ENCODE measurements at places on chromosomes 2 and 18.

DNA sequence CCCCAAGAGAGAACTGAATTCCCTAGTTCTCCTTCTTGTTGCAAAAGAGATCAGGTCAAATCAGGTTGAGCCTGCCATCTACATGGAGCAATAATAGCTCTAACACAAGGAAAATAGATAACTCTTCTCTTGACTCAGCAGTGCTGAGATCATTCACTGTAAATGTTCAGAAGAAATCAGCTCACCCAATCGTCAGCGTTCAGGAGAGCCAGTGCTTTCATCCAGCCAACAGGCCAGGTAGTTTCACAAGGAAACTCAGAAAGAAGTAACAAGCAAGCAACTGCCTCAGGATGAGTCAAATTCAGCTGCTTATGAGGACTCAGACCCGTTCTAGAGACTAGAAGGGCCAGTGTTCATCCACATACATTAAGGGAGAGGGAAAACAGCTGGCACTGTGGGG is 5.9 kb downstream of the LMAN2L start:
- no peak for DNase-seq

- DNase-seq = no peak
These were observed 9.0 kb downstream of the CNOT9 start for GRCh38 chr2:218577482-218578220.

DNA sequence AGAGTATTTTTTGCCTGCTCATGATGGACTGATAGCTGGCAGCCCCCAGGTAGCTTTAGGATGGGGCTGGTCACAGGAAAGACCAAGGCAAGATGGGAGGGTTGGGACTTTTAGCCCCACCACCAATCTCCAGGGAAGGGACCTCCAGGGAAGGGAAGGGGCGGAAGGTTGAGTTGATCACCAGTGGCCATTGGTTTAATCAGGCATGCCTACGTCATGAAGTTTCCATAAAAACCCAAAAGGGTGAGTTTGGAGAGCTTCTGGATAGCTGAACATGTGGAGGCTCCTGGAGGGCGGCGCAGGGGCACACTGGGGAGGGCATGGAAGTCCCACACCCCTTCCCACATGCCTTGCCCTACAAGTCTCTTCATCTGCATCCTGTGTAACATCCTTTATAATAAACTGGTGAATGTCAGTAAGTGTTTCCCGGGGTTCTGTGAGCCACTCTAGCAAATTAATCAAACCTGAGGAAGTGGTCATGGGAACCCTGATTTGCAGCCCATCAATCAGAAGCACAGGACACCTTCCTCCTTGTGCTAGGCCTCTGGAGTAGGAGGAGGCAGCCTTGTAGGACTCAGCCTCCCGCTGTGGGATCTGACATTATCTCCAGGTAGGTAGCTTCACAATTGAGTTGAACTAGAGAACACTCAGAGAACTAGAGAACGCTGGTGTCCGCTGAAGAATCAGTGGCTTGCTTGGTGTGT is 30.3 kb downstream of the RAB31 start:
- no peak for DNase-seq

DNA sequence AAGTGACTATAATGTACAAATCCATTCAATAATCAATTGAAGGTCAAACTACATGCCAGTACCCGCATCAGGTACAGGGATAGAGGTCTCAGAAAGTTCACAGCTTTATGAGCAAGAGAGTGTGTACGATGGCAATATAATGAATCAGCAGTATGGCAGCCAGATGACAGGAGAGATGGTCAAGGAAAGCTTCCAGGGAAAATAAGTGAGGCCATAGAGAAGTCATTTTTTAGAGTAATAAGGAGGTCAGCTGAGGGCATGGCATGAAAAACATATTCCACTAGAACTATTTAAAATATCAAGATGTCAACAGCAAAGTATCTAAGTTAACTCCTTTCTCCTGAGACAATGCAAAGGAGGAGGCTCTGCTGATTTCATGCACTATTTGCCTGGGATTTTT is 108.0 kb downstream of the SLC8A1 start:
- no peak for DNase-seq

DNA sequence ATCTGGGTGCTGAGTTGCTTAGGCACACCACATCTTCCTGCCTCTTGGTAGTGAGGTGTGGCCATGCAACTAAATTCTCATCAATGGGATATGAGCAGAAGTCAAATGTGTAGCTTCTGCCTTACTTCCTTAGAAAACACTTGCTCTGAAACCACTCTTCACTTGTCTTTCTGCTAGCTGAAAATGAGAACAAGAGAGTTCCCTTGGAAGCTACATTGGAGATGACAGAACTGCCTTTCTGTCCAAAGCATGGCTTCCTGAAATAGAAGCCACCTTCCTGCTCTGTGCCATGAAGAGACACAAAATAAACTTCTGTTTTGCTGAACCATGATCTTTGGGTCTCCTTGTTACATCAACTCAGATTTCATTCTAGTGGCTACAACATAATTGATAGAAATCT is 659.9 kb downstream of the IRS1 start:
- no peak for DNase-seq

GRCh38 chr2:19353721-19354050 is 4.7 kb downstream of the OSR1 start:
- no peak for DNase-seq

Measured in stimulated activated CD8-positive, alpha-beta memory T cell treated with anti-CD3 and anti-CD28 coated beads, Interleukin-12 subunit alpha, Interleukin-12 subunit beta, amount 100 ng/mL, for 1 hour (primary cell).